ENCODE measurements at places on chromosomes 4 and X.

- no peak for DNase-seq
These were observed 88.4 kb downstream of the AFF2 start for GRCh38 chrX:148588649-148589310.

DNA sequence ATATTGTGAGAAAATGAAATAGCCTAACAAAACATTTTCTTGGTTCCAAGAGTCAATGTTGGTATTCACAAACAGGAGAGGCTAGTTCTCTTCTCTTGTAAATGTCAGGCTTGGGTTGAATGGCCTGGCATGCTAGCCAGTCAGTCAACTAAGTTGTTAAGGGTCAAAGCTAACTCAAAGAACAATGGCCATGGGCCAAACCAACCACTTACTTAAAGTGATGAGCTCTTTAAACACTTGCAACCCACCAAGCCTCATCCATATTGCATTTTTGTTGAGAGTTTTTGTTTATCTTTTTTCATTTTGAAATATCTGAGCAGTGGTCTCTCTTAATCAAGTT, 394.5 kb downstream of the RAB28 start:
- DNase-seq = no peak

GRCh38 chr4:169758401-169758962, 738 bp upstream of the HPF1 start:
- DNase-seq = no peak

GRCh38 chrX:21738210-21738949, 19.5 kb downstream of the SMPX start:
- no peak for DNase-seq

GRCh38 chrX:75156531-75156945, 455 bp upstream of the ABCB7 start:
- DNase-seq = no peak

DNA sequence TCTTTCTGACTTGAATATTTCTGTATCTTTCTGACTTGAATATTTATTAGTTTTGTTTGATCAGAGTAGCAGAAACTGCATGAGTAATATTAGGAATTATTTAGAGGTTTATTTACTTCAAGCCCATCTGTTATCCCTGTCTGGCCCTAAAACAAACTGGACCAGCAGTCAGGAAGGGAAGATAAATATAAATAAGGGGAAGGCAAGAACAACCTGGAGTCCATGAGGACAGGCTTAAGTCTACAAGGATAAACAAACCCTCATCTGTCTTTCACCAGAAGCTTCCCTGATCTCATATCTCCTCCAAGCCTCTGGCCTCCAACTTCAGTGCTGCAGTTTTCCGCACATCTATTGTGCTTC, 524.9 kb downstream of the CENPC start:
- DNase-seq = no peak

GRCh38 chr4:94338681-94339351, 3.8 kb downstream of the HPGDS start:
- no peak for DNase-seq
